ENCODE measurements at places on chromosomes 7 and 10. TPM values are rescaled to one million over a fixed set of nuclear protein-coding genes. Genes with fewer than 3 reads are reported as not detected.

MYPN gene
- 0.93 TPM for total RNA-seq

AGR3 gene
- total RNA-seq = 122 TPM

GNGT1 gene
- total RNA-seq = not detected

CPA1 gene
- not detected for total RNA-seq

SLC16A12 gene
- 0.12 TPM for total RNA-seq

PAX2 gene
- total RNA-seq = not detected

KNDC1 gene
- total RNA-seq = 0.60 TPM
